ENCODE measurements at places on chromosomes 3 and 15. TPM values are rescaled to one million over a fixed set of nuclear protein-coding genes. Genes with fewer than 3 reads are reported as not detected.

Gene ATP13A3
- 206 TPM for total RNA-seq

Gene IL5RA
- total RNA-seq: 0.12 TPM

GRCh38 chr15:31458596-31459399, 132.2 kb downstream of the KLF13 start:
- DNase-seq: peak; percentile 57
- H3K27me3 ChIP-seq: no peaks in the 10 kb centered on the region
- H3K36me3 ChIP-seq: peaks cover 4% of the 10 kb centered on the region
- H3K27ac ChIP-seq: peak overlapping the region; percentile 86

Gene GOLGA8T
- total RNA-seq: not detected

DNA sequence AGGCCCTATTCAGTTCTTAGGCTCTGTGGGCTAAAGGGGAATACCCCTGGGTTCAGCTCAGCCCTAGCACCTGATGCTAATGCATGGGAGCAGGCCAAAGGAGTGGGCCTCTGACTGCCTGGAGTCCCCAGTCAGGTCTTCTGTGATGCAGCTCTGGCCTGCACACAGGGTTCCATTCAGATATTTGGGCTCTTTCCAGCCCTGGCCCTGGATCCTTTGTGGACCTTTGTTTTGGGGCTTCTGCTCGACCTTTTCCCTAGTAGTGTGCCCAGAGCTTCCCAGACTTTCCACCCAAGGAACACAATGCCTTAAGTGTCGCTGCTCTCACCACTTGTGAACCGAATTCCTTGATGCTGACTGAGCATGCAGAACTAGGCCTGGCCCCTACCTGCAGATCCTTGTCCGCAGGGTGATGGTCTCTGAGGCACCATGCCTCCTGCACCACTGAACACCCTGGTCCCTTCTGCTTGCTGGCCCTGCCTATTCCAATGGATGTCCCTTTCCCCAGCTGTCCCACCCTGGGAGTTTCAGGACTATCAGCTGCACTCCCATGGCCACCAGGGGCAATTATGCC, 5.1 kb downstream of the SEC13 start:
- no peak for DNase-seq
- H3K27ac ChIP-seq: no peak overlapping the region
- H3K36me3 ChIP-seq: peaks cover 52% of the 10 kb centered on the region
- H3K4me1 ChIP-seq: peaks cover 22% of the 10 kb centered on the region
- no peaks in the 10 kb centered on the region for H3K27me3 ChIP-seq
- H3K4me3 ChIP-seq: no peak overlapping the region

GRCh38 chr15:85890620-85890980, 95.9 kb upstream of the KLHL25 start:
- peaks cover 13% of the 10 kb centered on the region for H3K27me3 ChIP-seq
- no peak overlapping the region for H3K27ac ChIP-seq
- H3K4me3 ChIP-seq: no peak overlapping the region

Gene THRB
- total RNA-seq: not detected

- no peak for DNase-seq
- no peaks in the 10 kb centered on the region for H3K36me3 ChIP-seq
- peaks cover 5% of the 10 kb centered on the region for H3K27me3 ChIP-seq
- H3K4me1 ChIP-seq: no peaks in the 10 kb centered on the region
- no peak overlapping the region for H3K27ac ChIP-seq
- no peak overlapping the region for H3K4me3 ChIP-seq
Measured at GRCh38 chr3:151152455-151153079, 50.4 kb downstream of the GPR171 start.

GRCh38 chr3:143331350-143331749, 211.8 kb downstream of the CHST2 start:
- peaks cover 2% of the 10 kb centered on the region for H3K27me3 ChIP-seq
- no peak overlapping the region for H3K27ac ChIP-seq
- no peaks in the 10 kb centered on the region for H3K36me3 ChIP-seq
- no peak overlapping the region for H3K4me3 ChIP-seq
- H3K4me1 ChIP-seq: no peaks in the 10 kb centered on the region
- no peak for DNase-seq

GRCh38 chr15:25716414-25717126, 146.6 kb downstream of the ATP10A start:
- H3K4me3 ChIP-seq: no peak overlapping the region
- H3K36me3 ChIP-seq: peaks cover 14% of the 10 kb centered on the region
- H3K27ac ChIP-seq: no peak overlapping the region
- no peak for DNase-seq
- H3K4me1 ChIP-seq: no peaks in the 10 kb centered on the region

Gene AADACL2
- total RNA-seq: not detected

DNA sequence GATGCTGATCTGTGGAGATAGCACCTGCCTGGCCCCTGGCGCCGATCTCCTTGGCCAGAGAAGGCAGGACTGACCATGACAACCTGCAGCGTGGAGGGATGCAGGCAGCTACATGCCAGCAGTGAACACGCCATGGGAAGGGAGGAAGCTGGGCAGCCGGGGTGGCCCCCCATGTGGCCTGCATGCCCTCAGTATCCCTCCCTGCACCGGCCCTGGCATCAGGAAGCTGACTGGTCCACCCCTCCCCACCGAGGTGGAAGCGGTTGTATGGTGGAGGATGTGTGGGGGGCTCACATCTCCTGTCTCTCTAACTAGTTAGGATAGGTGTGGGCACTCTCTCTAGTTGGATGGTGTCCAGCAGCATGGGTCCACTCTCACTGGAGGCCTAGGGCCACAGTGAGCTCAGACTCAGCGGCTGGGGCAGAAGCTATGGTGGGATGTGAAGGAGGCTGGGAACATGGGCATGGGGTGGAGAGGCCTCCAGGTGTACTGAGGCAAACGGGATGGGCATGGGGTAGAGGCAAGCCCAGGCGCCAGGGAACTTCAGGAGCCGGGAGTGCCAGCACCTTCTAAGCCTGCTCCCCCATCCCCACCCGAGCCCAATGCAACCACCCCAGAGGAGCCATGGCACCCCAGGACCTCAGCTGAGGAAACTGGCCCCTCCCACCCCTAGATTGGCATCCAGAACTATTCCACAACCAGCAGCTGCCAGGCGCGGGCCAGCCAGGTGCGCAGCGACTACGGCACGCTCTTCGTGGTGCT, 1.8 kb upstream of the ABTB1 start:
- H3K36me3 ChIP-seq: no peaks in the 10 kb centered on the region
- no peak for DNase-seq
- H3K4me3 ChIP-seq: peak overlapping the region; percentile 92
